BJ (cell line): ENCODE measurements at places on chromosomes 3 and 15. TPM values are rescaled to one million over a fixed set of nuclear protein-coding genes. Genes with fewer than 3 reads are reported as not detected.
A peak's percentile ranks its signal among the peaks of the same experiment; 100 is the strongest.

LTF gene
- not detected in 2 replicates for polyA plus RNA-seq

B3GNT5 gene
- 0.27 and 0.60 TPM in 2 replicates for polyA plus RNA-seq

DNA sequence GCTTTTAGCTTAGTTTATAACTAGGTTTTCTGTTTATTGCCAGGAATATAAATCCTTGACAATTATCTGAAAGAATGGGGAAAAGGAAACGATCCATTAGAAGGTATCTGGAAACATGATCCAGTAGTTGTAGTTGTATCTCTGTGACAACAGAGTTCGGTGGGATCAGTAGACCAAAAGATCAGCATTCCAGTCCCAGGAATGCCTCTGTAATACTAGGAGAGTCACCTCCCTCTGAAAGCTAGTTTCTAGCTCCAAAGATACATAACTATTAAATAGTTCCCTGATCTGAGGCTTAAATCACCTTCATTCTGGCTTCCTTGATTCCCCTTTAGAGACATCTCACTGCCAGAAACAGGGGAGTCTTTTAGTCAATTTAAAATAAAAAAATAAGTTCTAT, 34.1 kb downstream of the MB21D2 start:
- DNase-seq: no peak

DNA sequence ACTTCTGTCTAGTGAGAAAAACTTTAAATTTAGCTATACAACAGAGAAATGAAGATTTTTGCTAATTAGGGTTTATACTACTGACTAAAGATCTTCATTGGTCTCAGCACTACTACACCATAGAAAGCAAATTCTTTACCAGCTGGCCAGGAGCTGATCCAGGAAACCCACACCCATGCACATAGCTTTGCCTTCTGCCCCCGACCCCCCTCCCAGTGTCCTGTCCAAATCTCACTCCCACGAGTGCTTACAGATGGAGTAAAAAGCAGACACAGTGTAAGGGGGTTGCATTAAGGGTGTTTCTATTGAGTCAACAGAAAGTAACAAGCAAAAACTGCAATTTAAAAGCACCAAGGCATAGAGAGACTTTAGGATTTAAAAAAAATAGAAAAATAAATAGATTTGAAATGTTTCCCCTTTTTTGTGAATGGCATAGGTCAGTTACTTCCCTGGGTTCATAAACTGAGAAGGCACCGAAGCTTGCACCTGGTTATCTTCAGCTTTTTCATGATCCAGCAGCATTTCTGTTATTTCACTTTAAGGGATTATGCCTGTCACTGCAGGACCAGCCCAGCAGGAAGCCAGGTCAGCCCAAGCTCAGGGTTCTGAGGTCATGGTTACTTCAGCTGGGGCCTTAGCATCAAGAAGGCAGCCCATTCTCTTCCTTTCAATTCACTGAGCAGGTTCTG, 124.3 kb downstream of the CTNNB1 start:
- DNase-seq: no peak

DNA sequence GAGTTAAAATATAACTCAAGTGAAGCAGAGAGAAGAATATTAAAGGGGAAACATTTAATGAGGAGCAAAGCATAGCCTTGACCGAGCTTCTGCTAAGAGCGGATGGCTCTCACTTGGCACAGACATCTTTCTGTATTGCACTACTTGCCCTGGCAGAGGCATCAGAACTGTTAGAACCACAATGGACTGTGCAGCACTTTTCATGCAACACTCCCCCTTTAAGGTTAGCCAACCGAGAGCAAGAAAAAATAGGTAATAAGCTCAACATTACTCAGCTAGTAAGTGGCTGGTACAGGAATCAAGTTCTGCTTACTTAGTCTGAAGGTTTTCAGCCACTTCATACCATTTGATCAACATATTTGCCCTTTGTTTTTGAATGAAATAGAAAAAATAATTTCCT, 33.7 kb downstream of the CRTC3 start:
- DNase-seq: no peak

- DNase-seq: peak; percentile 98
Observed at GRCh38 chr15:88918738-88919137, 5.6 kb upstream of the MFGE8 start.

- DNase-seq: no peak
Observed at GRCh38 chr15:63004211-63004610, 38.3 kb upstream of the TPM1 start.

DNA sequence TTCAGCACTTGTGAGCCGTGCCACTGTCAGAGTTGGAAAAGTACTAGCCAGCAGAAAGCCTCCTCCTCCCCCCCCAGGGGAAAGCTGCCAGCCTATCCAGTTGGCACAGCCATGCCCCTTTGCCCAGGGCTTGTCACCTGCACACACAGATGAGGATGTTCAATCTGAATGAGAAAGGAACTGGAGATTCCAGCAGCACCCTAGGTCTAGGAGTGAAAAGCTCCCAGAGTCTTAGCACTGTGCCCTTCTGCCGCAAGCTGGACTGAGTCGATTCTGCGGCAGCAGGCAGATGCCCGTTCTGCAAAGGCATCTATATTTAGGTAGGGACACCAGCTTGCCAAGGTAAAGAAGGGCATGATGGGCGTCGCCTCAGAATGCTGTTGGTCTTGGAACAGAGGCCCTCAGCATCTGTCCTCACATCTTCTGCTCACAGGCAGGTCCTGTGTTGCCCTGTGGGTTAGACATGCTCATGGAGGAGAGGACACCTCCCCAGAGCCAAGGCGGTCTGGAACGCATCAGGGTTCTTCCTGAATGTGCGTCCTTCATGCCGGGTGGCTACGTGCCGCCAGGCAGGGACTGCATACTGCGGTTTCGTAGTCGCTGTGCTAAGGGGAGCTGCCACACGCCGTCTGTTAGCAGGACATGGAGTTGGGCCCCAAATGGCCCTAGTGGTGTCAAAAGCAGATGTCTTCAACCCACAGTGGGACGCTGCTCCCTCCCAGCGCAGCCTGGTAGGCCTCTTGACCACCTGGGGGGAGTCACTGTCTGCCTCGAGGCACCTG, 109.5 kb downstream of the VGLL4 start:
- DNase-seq: no peak
